Mucosa of gallbladder (tissue), 1 donor: ENCODE measurements at places on chromosomes 4 and X. TPM values are rescaled to one million over a fixed set of nuclear protein-coding genes. Genes with fewer than 3 reads are reported as not detected.

GRCh38 chr4:140243278-140243753, 89.3 kb upstream of the MAML3 start:
- DNase-seq = no peak

MAGEC2 gene
- total RNA-seq = not detected

GRCh38 chrX:26442340-26442739, 226.4 kb downstream of the MAGEB5 start:
- DNase-seq = no peak

GRCh38 chr4:117134386-117134785, 49.0 kb upstream of the TRAM1L1 start:
- DNase-seq = no peak

DNA sequence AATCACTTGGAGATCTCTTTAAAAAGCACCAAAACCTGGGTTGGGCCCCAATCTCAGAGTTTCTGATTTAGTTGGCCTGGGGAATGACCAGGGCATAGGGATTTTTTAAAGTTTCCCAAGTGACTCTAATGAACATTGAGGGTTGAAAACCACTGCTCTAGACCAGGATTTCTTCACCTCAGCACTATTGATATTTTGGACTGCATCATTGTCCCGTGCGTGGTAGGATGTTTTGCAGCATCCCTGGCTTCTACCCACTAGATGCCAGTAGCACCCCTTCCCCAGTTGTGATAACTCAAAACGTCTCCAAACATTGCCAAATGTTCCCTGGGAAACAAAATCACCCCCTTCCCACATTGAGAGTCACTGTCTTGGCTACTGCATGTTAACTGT, 61.8 kb downstream of the ATXN3L start:
- no peak for DNase-seq

DNA sequence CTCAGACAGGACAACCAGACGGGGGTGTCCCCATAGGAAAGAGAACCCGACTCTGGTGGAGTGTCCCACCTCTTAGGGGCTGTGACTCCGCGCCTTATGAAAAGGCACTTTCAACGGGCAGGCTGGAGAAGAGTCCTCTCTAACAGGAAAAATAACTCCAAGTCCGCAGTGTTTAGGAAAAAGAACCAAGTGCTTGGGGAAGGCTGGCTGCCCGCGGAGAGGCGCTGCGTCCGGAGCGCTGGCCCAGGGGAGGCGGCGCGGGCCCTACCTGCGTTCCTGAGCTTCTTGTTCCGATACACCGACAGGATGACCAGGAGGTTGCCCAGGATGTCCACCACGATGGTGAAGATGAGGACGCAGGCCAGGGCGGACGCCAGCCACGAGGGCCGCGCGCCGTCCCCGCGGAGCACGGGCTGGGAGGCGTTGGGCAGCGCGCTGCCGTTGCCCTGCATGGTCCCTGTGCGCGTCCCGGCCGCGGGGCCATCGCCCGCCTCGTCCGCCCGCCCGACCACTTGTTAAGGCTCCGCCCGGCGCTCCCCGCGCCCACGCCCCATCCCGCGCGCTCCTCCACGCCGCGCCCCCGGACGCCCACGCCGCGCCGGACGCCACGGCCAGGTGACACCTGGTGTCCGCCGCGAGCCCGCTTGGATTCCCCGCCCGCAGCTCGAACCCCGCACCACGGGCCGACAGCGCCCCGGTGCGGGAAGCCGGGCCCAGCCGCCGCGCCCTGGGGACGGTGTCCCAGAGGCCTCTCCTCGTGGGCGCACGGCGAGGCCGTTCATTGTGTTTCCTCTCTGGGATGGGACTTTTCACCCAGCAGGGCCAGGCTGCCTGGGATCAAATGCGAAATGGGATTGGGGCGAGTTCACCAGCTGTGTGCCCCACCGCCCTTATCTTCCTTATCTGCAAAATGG, at the start of gene MTNR1A:
Gene MTNR1A, minus strand, starts transcription at position 654 of the 914 bp plus-strand sequence. Its CDS starts 202 bp downstream, at position 452.
- DNase-seq = no peak

- DNase-seq = no peak
These were observed 2.9 kb downstream of the HDAC8 start for GRCh38 chrX:72569786-72570185.

GRCh38 chr4:126097155-126097799, 782.5 kb downstream of the FAT4 start:
- no peak for DNase-seq
